ENCODE measurements at places on chromosomes 2 and 18.

GRCh38 chr2:98242003-98242402 is 104.3 kb upstream of the CNGA3 start:
- no peak for DNase-seq

DNA sequence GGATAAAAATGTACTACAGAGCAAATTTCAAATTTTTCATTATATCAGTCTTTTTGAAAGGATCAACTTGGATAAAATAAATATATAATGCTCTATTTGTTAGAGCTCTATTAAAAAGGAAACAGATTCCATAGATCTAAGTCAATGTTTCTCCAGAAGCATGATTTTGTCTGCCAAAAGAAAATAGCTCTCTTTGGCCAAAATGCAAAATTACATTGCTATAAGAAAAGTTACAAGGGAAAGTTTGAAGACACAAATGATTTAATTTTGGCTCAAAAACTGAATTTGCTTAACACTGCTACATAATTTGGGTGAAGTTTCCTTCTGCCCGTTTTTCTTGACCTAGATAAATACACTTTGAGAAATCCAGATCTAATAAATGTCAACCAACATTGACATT is 15.7 kb downstream of the C2orf69 start:
- no peak for DNase-seq

DNA sequence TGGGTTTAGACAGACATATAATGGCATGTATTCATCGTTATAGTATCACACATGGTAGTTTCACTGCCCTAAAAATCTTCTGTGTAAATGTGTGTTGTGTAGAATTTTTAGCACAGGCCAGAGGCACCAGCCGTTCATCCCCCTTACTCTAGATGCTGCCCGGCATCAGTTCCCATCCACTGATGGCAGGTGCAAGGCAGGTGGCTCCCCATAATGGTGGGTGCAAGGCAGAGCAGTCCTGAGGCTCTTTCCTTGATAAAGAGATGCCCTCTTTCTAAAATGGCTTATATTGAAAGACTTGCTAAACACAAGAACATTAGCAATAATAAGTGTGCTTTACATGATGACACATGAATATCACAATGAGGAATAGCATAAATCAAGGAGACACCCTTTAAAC is 508.5 kb downstream of the EPHA4 start:
- DNase-seq = no peak

- DNase-seq = no peak
These were observed 50.1 kb downstream of the CYP27C1 start for GRCh38 chr2:127170021-127170420.

GRCh38 chr2:37634914-37635503 is 36.4 kb downstream of the CDC42EP3 start:
- peak; percentile 17 for DNase-seq

DNA sequence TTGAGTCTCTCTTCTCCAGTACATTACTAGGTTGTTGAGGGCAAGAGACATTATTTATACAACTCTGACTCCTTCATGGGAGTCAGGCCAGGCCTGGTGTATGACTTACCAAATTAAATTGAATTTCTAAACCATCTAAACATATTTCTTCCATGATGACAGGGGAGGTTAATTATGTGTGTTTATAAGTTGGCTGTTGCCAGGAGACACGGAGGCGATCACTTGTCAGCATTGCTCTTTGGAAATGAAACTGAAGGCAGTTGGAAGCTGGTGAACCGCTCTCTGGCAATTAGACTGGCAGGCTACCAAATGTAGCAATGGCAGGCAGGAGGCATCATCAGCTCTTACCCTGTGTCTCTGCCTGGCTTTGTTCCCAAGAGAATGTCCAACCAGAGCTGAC is 241.4 kb downstream of the KCNS3 start:
- no peak for DNase-seq

- DNase-seq = no peak
These were observed 144.7 kb downstream of the BABAM2 start for GRCh38 chr2:28035163-28035690.

GRCh38 chr2:27583390-27583915 is 611 bp downstream of the ZNF512 start:
- DNase-seq = no peak

GRCh38 chr2:209095432-209095831 is 328.4 kb upstream of the MAP2 start:
- no peak for DNase-seq

GRCh38 chr2:148971547-148971946 is 67.0 kb upstream of the LYPD6B start:
- DNase-seq = no peak

GRCh38 chr2:98801921-98802321 is 71.0 kb upstream of the MGAT4A start:
- DNase-seq = no peak

GRCh38 chr2:64605026-64605471 is 48.7 kb downstream of the SERTAD2 start:
- no peak for DNase-seq

- peak; percentile 39 for DNase-seq
These were observed 14.3 kb upstream of the TANC1 start for GRCh38 chr2:158953926-158954763.

DNA sequence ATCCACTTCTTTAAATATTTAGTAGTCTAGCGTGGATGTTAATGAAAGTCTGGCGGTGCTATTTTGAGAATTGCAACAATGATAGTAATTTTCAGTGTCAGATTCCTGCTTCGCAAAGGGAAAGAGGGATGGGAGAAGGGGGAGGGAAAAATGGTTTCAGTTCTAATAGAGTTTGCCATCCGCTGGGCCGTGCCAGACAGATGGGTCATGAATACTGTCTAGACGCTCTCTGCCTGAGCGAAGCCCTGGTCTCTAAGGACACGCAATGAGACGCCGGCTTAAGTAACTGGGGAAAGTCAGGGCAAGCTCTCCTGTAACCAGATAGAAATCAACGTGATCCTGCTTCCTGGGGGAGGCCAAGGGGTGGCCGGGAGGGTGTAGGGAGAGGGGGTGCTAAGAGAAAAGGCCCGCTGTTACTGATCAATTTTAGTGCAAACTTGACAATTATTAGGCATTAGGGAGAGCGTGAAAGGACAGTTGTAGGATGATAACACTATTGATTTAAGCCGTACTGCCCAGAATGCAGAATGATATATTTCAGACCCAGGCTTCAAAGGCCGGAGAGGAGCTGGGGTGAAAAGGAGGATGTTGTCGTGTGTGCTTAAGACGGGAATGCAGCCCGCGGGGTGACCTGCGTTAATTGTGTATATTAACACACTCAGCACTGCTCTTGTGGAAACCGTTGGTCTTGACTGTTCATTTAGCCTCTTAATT is 229.2 kb downstream of the LDLRAD4 start:
- DNase-seq = no peak

- no peak for DNase-seq
These were observed 9.8 kb downstream of the NR4A2 start for GRCh38 chr2:156322686-156323231.

GRCh38 chr2:203432811-203433210 is 102.3 kb downstream of the RAPH1 start:
- no peak for DNase-seq
